ENCODE measurements at places on chromosomes 2 and 18.

GRCh38 chr2:128726236-128726635 lies 407.6 kb upstream of the HS6ST1 start:
- DNase-seq: no peak

- no peak for DNase-seq
These were observed 1695.8 kb upstream of the PIK3C3 start for GRCh38 chr18:40259115-40259835.

DNA sequence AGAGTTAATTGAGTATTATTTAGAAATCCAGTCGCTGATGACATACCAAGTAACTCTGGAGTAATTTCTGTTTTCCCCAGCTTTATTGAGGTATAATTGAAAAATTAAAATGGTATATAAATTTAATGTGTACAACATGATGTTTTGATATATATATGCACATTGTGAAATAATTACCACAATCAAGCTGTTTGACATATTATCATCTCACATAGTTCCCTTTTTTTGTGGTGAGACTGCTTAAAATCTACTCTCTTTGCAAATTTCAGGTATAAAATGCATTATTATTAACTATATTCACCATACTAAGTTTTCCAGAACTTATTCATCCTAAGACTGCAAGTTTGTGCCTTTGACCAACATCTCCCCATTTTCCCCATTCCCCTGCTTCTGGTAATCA lies 25.0 kb upstream of the SPAG16 start:
- no peak for DNase-seq

GRCh38 chr2:2777213-2777612 lies 446.1 kb upstream of the MYT1L start:
- no peak for DNase-seq

- DNase-seq: no peak
These were observed 3.2 kb downstream of the GMPPA start for GRCh38 chr2:219501849-219502248.

DNA sequence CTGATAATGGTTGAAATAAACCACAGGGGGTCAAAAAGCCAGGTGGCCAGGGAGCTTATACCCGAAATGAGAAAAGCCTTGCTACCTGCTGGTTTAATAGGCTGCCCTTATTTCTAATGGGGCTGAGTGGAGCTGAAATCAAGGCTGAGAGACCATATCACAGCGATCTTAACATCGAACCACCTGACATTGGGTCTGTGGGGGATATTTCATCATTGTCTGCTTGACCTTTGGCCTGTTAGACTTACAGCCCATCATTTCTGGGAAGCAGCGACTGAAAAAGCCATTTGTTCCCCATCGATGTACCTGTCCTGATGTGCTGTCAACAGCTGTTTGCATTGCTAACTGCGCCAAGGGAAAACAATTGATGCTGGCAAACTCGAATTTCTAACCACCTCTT lies 199.7 kb upstream of the SLC14A2 start:
- peak; percentile 78 for DNase-seq

GRCh38 chr2:172777431-172777830 lies 41.8 kb downstream of the RAPGEF4 start:
- DNase-seq: no peak

GRCh38 chr18:10230072-10230471 lies 224.4 kb upstream of the APCDD1 start:
- no peak for DNase-seq

GRCh38 chr18:58557008-58557435 lies 71.9 kb downstream of the ALPK2 start:
- no peak for DNase-seq

DNA sequence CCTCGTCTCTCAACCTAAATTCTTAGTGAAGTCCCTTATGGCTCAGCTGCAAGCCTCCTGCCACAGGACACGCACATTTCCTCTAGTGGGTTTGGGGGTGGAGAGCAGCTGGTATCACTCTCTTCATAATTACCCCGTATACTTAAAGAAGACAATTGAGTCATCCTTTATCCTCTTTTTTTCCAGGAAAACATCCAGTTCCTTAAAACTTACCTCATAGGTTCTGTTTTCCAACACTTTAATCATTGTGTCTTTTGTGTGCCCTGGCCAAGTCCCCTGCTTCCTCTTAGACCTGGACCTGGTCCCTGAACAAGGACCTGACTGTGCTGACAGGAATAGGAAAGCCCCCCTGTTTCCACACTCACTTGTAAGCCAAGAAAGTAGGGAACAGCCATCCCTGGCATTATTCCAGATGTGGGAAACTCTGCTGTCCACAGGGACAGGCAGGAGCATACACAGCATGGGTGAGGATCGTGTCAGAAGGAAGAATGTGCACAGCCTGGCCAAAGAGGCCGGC lies 42.3 kb upstream of the MYO1B start:
- no peak for DNase-seq

- no peak for DNase-seq
These were observed 29.3 kb upstream of the LBH start for GRCh38 chr2:30201990-30202389.

- DNase-seq: no peak
These were observed 35.4 kb downstream of the PREPL start for GRCh38 chr2:44325897-44326296.

DNA sequence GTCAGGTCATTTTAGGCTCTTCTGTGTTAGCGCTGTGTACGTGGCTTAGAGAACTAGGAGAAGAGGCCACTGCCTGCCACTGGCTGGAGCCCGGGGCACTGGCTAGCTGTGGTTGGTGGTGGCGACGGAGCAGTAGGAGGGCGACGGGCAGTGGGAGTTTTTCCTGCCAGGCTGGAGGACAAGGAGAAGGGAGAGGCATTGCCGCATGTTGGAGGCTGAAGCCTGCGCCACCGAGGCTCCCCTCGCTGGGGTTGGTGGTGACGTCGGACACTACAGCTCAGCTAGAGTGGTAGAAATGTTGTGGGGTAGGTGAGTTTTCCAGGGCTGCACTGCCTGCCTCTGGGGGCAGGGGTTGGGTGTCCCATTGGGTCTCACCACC lies 41.7 kb upstream of the IMP4 start:
- no peak for DNase-seq

DNA sequence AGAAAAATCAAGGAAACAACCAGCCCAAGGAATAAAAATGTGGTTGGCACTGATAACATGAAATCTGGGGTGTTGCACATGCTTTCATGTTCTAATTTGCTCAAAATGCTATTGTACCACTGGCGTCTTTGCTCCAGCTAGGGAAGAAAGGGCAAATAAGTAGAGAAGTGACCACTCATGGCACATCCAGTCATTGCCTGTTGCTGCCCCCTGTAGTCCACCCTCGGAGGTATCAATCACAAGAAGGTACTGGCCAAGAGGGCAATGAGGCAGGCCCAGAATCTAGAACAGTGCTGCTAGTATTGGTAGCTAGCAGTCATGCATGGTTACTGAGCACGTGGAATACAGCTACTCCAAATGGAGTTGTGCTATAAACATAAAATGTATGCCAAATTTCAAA lies 213.4 kb downstream of the CDCA7 start:
- peak; percentile 44 for DNase-seq

DNA sequence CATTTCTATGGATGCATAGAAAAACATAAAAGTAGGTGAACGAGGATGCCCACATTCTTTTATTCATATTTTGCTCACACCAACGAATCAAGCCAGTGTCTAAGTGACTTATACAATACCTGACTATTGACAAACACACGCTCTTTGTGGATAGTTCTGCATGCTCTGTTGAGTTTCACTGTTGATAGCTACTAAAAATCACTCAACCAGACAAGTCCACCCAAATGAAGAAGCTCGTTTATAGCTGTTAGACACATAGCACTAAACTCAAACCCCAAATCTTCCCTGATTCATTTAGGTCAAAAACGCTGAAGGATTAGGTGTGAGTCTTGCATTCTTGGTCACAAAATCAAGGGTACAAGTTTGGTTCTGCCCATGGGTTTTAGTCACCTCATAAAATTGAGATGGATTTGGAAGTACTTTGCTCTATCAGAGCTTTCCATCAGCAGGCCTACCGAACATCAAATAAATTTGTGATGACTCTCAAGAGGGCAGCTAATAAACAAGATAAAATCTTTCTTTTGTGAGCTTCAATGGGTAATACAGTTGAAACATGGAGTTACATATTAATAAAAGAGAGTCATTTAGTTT lies 92.7 kb upstream of the ETAA1 start:
- peak; percentile 59 for DNase-seq

- no peak for DNase-seq
These were observed 28.3 kb downstream of the MCFD2 start for GRCh38 chr2:46887028-46887885.

- no peak for DNase-seq
These were observed 18.3 kb upstream of the CXCR4 start for GRCh38 chr2:136135921-136136906.

- DNase-seq: no peak
These were observed 283.3 kb downstream of the SLC8A1 start for GRCh38 chr2:40168546-40168945.

DNA sequence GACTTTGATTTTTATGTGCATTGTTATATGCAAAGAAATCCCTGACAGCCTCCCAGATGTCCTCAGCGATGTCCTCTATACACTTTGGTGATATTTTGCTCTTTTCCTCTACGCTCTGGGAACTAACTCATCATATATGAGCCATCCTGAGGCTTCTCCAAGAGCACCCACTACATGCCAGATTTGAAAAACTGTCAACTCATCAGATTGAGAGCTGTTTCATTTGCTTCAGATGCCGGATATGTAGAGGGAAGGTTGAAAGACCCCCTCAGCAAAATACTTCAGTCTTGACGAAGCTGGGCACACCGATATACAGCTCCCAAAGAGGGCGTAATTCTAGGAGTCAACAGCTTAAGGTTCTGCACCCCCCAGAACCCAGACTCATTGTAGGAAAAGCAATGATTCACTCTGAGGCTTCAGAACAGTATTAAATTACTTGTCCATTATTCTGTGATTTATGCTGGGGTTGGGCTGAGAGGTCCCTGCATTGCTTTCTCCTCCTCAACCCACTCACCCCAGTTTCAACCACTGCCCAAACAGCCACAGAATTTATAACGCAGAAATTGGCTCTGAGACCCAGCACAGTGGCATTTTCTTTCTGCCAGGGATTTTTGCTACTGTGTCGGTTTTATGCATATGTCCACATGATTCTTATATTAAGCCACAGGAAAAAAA lies 341.8 kb downstream of the ALK start:
- no peak for DNase-seq

DNA sequence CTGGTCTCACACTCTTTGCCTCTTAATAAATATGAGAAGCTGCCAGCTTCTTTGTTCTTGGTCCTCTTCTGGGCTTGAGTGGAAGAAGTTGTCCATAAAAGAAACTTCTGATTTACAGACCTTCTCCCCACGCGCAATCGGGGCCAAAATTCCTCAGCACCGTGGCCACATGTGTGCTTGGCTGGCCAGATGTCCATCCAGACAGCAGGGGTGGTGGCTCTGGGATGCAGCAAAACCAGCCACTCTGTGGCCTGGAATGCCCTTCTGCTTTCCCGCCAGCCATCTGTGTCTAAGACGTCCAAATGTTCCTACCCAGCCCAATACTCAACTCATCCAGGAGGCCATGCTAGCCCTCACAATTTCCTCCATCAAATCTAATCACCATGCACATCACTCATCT lies 250.8 kb downstream of the EN1 start:
- DNase-seq: no peak

DNA sequence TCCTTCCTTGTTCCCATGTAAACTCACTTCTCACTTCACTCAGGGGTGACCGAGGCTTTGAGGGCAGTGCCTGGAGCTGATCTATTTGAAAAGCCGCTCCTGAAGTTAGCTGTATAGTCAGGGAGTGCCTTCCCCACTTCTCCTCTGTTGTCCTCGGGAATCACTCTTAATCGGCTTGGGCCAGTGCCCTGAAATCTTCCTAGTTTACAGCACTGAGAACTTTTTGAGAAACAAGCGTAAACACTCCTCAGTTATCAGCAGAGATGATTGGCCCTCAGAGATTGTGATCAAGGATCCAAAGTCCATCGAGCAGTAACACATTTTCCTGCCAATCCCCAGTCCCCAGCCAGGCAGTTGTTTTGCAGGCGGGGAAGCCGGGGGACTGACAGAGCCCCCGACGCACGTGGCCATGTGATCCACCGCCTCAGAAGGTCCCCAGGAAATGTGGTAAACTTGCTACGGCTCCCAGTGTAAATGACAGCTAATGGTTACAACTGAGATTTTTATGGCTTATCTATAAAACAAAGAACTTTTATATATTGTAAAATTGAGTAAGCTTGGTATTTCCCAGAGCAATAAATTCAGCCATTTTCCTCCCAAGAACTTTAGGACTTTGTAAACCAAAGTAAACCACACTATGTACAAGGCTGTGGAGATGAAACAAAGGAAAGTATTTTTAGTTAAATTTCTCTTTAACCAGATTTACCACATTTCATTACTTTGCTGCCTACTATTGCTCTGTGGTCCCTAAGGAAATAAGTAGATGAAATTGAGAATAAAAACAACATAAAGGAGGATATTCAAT lies 53.5 kb downstream of the C18orf63 start:
- DNase-seq: no peak

DNA sequence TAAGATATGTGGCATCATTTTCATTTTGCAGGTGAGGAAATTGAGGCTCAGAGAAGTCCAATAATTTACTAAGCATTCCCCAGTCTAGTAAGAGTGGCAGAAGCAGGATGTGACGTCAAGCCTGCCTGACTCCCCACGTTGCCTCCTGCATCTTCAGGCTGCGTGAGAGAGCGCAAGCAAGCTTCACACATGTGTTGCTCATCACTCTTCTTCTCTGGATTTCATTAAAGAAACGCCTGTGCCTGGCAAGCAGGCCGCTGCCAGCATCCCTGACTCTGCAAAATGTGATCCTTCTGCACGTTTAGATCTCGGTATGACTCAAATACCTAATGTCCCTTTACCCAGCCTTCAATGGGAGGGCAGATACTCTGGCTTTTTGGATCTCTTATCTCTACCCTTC lies 96.8 kb downstream of the PRKCE start:
- no peak for DNase-seq

GRCh38 chr2:44952143-44952805 lies 10.8 kb downstream of the SIX3 start:
- DNase-seq: peak; percentile 66

- peak; percentile 17 for DNase-seq
These were observed 253.9 kb upstream of the CNTNAP5 start for GRCh38 chr2:123770996-123771720.

DNA sequence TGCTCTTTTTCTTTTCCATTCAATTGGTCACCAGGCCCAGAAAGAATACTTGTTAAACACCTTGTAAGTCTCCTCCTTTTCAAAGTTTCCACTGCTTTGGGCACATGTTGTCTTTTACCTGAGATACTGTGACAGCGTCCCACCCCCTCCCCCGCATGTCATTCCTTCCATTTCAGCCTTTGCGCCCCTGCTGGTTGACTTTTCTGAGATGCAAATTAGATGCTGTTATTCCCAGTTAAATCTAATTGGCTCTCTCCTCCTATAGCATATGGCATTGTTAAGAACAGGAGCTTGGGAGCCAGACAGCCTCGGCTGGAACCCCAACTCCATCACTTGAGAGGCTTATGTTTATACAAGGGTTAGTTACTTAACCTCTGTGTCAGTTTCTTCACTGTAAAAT lies 80.3 kb upstream of the GAREM1 start:
- DNase-seq: no peak

DNA sequence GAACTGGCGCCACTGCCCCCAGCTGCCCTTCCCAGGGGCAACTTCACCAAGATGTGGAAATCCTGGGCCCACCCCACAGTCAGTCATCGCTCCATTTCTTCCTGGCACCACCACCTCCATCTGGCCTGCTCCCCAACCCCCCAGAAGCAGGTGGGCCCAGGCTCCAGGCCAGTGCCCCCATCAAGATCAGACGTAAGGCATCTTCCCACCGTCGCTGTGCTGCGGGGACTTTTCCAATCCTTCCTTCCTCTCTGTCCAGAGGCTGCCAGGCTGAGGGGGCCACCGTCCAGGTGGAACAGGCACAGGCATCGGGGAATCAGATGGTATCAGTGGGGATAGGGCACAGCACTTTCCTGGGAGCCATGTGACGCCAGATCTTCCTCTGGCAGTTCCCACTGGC lies 8.1 kb downstream of the PRLH start:
- no peak for DNase-seq

Measured in DMS153 (cell line).